K562 (cell line): ENCODE measurements at places on chromosomes 7 and 10. TPM values are rescaled to one million over a fixed set of nuclear protein-coding genes. Genes with fewer than 3 reads are reported as not detected.

DNA sequence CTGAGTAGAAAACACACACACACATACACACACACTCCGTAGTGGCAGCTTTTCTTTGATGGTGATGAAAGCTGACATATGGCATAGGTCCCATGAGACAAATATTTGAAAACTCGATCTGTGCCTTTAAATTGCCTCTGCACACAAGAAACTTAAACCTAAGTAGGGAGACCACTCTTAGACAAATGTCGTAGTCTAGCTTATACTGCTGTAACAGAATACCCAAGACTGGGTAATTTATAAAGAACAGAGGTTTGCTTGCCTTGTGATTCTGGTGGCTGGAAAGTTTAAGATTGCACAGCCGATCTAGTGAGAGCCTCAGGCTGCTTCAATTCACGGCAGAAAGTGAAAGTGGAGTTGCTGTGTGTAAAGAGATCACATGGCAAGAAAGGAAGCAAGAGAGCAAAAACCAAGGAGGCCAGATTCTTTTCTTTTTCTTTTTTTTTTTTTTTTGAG, 489.4 kb upstream of the SORCS1 start:
- no peak for DNase-seq

DNA sequence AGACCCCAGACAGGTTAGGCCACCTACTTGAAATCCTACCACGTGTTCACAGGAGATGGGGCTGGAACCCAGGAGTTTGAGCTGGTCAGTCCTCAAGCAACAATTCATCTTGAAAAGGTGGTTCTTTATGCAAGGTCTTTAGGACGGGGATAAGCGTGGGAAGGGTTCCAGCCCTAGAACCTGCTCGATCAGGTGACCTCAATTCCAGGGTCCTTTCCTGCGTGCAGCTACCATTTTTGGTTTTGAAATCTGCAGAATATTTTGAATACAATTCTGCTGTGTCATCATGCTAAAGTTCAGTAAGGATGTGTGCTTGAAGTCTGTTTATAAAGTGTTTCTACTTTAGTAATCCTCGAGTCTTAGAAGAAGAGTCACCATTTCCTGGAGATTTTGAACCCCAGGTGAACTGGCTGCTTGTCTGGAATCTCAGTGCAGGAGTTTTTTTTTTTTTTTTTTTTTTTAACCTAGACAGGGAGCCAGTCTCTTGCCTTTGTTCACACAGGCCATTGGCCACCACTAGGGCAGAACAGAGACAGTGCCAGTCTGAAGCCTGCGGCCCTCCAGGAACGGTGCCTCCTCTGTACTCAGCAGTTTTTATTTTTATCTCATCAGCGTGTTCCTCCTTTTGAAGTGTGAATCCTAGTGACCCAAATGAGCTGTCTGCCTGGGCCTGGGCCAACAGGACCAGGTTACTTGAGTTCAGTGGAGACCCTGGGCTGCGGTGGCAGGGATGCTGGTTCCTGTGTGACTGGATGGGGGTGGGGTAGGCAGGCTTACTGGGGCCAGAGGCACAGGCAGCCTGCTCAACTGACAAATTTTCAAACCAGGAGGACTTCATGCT, 54.6 kb downstream of the EEPD1 start:
- DNase-seq, result no peak

ADAM22 gene
- 0.05 and 0.07 TPM in 2 replicates for polyA plus RNA-seq

DNA sequence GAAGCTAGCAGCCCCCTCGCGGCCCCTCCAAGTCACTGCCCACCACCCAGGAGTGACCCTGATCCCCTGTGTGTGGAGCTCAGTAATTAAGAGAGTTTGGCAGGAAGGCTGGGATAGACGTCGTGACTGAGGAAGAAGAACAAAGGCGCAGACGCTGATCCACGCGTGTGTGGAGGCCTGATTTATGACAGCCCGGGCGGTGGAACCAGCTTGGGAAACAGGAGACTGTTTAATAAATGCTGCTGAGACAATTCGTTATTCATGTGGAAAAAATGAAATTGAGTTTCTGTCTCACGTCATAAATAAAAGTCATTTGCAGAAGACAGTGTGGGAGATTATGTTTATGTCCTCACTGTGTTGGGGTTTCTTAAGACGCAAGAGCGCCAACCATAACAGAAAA, 130.8 kb downstream of the ELFN1 start:
- no peak for DNase-seq

- DNase-seq, result no peak
These were observed 36.5 kb downstream of the EMX2 start for GRCh38 chr10:117578999-117579590.

- no peak for DNase-seq
These were observed 31.9 kb downstream of the PDSS1 start for GRCh38 chr10:26729395-26729794.

DNA sequence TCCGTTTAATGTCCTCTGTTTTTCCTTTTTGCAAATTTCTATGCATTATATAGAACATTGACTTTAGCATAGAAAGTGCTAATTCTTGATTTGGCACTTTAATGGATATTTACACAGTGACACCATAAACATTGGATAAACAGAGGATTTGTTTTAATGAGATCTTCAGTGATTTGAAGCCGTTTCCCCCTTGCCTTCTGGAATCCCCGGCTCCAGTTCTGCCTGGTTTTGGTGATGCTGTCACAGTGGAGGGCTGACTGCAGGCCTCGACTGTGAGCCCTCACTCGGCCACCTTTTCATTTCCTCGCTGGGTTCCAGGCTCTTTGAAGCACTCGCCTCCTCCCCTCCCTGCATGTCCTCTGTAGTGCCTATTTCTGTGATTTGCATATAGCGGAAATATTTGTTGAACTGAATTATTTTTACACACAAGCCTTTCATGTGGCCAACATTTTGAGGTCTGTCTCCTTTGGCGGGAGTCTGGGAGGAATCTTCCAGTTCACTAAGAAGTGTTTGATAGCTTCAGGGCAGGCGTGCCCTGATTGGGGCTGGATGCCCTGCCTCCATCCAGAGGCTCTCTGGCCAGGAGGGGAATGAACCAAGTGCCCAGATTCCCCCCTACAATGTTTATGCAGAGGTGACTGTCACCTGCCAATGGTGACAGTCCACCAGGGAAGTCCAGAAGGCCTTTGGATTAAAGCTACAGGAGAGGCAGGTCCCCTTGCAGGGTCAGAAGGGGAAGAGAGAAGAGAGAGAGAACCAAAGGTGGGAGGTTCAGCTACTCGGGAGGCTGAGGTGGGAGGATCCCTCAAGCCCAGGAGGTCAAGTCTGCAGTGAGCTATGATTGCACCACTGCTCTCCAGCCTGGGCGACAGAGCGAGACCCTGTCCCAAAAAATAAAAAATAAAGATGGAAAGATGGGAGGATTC, 67.5 kb downstream of the CUX1 start:
- DNase-seq, result no peak

- DNase-seq, result no peak
These were observed 527.6 kb downstream of the PHTF2 start for GRCh38 chr7:78326189-78326588.

BPGM gene
- 17.0 and 20.3 TPM in 2 replicates for polyA plus RNA-seq

TFPI2 gene
- 0.17 and 0.53 TPM in 2 replicates for polyA plus RNA-seq

SORCS1 gene
- 1.5 and 2.2 TPM in 2 replicates for polyA plus RNA-seq

DNA sequence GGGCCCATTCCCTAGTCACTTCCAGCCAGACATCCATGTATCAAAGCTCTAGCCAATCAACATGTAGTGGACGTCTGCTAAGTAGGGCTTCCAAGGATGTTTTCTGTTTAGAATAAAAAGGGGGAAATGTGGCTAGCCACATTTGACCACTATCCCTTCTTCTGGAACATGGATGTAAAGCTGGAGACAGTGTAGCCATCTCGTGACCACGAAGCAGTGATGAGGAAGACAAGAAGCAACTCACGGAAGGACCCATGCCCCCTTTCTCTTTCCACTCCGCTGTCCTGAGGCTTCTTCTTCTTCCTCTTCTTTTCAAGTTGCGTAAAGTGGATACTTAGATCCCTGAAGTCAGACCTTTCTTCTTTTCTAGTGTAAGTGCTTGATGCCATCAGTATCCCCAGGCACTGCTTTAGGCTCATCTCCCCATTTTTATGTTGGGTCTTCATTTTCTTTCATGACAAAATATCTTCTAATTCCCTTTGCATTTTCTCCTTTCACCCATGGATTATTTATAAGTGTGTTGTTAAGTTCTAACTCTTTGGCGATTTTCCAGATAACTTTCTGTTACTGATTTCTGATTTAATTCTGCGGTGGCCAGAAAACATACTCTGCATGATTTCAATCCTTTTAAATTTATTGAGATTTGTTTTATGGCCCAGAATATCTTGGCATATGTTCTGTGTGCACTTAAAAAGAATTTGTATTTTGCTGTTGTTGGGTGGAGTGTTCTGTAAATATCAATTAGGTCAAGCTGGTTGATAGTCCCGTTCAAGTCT, 594.5 kb downstream of the SDK1 start:
- DNase-seq, result no peak

DNA sequence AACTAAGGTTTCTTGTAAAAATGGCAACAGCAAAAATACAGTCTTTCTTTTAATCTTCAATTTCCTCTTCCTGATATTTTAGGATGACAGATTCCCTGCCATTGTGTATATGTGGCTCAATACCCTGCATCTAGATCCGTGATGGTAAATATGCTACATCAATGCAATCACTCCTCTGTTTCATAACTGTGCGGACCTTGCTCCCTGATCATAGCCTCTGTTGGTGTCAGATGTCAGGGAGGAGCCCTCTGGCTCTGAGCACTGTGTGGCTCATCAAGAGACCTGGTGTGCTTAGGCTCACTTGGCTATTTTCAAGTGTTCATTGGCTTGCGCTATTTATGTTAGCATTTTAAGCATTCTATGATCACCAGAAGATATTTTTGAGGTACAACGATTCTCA, 33.0 kb upstream of the AGR3 start:
- DNase-seq, result no peak

DNA sequence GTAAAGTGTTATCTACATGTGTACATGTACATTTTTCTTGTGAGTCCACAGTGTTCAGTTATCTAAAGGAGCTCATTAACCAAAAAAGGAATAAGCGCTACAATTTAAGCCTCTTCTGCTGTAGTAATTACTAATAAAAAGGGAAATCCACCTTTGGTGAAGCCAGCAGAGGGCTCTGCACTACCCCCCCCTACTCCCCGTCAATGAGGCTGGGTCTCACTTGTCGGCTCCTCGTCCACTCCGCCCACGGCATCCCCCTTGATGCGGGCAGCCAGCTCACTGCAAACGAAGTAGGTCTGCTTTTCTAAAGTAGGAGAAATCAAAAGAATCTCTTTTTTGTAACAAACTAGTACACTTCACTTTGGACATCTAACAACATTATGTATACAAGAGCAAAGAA, 4.7 kb upstream of the WASHC2A start:
- DNase-seq, result peak; percentile 13

GRCh38 chr10:104895981-104896380, 254.9 kb downstream of the SORCS3 start:
- no peak for DNase-seq

DNA sequence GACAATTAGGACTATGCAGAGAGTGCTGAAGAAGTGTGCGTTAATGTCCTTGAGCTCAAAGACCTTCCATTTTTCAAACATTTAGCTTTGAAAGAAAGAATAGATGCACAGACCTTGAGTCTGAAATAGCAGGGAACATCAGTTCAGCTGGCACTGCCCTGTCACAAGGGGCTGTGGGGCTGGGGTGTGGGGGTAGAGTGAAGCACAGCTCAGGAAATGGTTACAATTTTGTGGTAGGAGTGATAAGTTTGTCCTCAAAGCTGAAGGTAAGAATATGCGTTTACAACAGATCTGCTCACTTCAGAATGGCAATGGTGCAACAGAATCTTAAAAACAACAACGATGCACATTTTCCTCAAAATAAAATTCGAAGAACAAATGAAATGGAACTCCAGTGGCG, 33.6 kb downstream of the SMKR1 start:
- no peak for DNase-seq

OLAH gene
- polyA plus RNA-seq, result 0.21 and 0.58 TPM in 2 replicates
